ENCODE measurements at places on chromosomes 5 and 9.
A peak's percentile ranks its signal among the peaks of the same experiment; 100 is the strongest.

DNA sequence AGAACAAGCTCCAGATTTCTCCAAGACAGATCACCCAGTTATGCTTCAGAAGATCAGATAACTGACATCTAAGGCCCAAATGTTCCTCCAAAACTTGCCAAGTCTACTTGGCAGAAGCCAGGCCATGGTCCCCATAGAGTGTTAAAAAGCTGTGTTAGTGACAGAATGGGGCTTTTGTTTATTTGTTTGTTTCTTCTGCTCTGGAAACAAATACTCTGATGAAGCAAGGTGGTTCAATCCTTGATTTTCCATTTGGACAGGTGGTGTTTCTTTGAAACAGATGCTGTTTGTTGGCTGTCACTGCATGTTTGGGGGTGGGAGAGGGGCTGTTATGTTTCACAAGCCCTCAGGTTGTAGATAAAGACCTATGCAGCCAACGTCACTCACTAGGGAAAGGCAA lies 264.0 kb downstream of the FAM114A2 start:
- DNase-seq: no peak

DNA sequence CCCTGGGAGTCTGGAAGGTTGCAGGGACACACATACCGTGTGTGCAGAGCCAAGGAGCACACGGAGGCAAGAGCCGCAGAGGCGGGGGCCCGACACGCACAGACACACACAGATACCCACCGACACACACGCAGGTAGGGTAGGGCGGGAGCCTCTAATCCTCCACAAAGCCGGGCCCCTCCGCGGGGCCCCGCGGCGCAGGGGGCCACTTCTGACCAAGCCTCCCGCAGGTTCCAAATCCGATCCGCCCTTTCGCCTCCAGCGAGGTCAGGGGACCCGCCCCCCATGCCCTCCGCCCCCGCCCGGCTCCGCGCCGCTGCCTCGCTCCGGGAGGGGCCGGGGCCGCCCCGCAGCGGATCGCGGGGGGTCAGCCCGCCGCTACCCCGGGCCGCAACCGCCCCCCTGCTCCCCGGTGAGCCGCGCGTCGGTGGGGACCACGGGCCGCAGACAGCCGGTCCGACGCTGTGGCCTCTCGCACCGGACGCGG lies 1.4 kb upstream of the LMX1B start:
- DNase-seq: no peak

- DNase-seq: no peak
These were observed 30.8 kb downstream of the SH3PXD2B start for GRCh38 chr5:172423379-172424110.

DNA sequence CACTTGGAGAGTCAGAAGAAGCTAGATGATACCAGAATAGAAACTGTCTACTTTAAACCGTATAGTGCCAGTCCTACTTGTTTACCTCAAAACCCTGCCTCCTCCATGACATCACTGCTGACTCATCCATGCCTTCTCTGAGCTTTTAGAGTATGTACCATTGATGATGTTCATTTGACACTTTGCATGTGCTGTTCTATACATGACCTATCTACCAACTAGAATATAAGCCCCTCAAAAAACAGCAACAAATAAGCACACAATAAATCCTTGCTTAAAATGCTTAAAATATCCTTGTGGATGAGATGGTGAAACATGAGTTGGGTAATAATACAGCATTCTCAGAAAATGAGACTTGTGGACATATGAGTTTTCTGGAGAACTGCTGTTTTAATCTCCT lies 2.6 kb downstream of the CTNNAL1 start:
- peak; percentile 90 for DNase-seq

DNA sequence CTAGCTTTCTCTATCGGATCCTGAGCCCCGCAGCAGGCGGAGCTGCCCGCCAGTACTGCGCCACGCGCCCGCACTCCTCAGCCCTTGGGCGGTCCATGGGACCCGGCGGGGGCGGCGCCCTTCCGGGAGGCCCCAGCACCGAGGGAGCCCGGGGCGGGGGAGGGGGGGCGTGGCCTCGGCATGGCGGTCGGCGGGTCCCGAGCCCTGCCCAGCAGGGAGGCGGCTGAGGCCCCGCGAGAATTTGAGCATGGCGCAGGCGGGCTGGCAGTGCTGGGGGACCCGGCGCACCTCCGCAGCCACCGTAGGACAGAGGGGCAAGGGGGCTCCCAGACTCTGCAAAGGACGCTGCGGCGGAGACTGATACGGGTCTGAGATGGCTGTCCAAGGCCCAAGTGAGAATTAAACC lies 6.8 kb downstream of the ZDHHC11B start:
- DNase-seq: no peak
